H54 (cell line): ENCODE measurements at places on chromosomes 1 and 21.

- no peak for DNase-seq
These were observed 39.9 kb downstream of the SERBP1 start for GRCh38 chr1:67390041-67390887.

DNA sequence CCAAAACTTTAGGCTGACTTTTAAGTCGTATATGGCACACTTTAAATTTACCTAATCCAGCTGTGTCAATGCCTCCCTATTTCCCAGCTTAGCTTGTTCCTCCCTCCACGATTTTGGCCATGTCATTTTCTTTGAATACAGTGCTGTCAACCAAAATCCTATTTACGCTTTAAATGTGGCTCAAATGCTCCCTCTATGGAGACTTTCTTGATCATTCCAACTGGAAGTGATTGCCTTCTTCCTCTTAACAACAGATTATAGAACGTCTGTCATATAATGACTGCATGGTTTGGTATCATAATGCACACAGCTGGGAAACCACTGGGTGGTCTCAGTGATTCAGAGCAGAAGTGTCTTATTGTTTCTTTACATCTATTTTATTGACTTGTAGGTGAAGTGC is 18.9 kb upstream of the BATF3 start:
- no peak for DNase-seq

- no peak for DNase-seq
These were observed 158.5 kb upstream of the FGGY start for GRCh38 chr1:59138402-59138801.

DNA sequence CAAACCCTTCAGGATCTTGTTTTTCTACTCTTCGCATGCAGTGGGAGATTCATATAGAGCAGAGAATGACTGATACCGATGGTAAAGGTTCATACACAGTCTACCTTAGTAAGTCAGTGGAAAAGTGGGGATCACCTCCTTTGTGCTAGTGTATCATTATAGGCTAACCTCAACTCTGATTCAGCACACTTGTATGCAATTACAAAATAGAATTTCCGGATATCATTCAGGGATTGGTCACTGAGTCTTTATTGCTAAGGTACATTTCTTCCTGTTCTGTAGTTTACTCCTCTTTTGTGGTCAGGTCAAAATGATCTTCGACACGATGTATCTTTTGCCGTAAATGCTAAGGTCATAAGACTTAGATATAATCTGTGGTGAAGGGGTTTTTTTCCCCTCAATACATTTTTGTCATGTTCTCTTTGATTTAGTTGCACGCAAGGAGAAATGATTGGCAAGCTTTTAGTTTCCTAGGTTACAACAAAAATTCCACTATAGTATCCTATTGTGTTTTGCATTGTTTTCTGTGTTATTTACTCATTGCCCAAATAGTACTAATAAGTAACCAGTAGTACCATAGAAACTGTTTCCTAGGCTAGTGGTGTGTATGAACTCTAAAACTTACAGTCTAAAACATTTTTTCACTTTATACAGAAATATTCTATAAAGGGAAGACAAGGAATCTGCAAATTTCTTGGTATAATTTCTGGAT is 35.7 kb upstream of the PLA2G4A start:
- peak; percentile 9 for DNase-seq

GRCh38 chr1:157838966-157839365 is 2.6 kb downstream of the CD5L start:
- DNase-seq = no peak

- no peak for DNase-seq
These were observed 582.0 kb upstream of the TMPRSS15 start for GRCh38 chr21:18985584-18985983.

GRCh38 chr1:229271448-229272159 is 693 bp downstream of the RAB4A start:
- DNase-seq = no peak

- no peak for DNase-seq
These were observed 1134.7 kb upstream of the ADGRL2 start for GRCh38 chr1:80666073-80666472.

- no peak for DNase-seq
These were observed 228.1 kb downstream of the OMA1 start for GRCh38 chr1:58318157-58319005.

GRCh38 chr1:76013206-76013581 is 61.4 kb upstream of the ST6GALNAC3 start:
- no peak for DNase-seq

DNA sequence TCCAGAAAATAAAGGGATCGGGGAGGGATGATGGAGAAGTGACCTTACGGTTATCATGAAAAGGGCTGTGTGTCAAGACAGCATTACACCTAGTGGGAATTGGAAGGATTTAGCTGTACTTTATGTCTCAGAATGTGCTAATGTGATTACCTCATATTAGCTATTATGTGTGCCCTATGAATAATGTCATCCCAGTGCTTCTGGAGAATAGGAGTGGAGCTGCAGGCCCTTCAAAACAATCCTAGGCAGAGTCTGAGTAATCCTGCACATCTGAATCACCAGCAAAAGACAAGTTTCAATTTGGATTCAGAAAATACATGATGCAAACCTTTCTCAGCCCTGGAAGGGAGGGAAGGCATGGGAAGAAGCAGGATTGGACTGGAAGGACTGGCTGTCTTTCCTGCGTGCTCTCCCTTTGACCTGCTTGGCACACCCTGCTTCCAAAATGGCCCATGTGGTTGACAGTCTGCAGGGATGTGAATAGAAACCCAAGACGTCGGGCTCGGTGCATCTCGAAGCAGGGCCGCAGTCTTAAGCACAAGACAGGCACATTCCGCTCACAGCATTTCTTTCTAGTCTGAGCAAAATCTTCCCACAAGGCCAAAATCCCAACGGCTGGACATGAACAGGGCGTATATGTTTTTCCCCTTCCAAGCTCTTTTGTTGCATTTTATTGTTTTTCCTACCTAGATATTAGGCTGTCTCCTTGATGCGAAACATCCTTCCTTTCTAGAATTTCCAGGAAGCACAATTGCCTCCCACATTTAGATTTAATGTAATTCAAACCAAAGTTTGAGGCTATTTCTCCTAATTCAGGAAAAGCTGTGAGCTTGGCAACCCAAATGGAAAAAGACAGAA is 54.3 kb upstream of the TARBP1 start:
- peak; percentile 53 for DNase-seq

GRCh38 chr1:179327196-179327595 is 33.6 kb downstream of the SOAT1 start:
- DNase-seq = no peak

- no peak for DNase-seq
These were observed 1269.6 kb upstream of the ADGRL2 start for GRCh38 chr1:80531182-80531581.

GRCh38 chr1:15749399-15750291 is 7.3 kb downstream of the TMEM82 start:
- DNase-seq = no peak

- no peak for DNase-seq
These were observed 194.1 kb upstream of the RUNX1 start for GRCh38 chr21:35243171-35243570.

DNA sequence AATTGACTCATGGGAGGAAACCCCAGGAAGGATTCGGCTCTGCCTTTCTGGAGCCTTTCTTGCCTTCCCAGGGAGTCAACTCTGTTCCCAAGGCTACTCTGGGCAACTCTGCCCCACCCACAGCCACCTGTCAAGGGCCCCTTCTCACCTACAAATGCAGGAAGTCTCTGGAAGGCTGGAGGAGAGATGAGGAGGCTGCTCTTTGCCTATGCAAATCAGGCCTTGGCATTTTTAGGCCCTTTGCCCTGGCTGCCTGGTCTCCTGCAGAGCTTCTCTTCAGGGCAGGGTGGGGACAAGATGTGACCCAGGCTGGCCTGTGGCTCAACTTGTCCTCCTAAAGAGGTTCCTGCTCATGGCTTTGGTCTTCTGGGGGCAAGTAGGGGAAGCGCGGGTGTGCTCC is 5.4 kb downstream of the SLC6A9 start:
- no peak for DNase-seq

DNA sequence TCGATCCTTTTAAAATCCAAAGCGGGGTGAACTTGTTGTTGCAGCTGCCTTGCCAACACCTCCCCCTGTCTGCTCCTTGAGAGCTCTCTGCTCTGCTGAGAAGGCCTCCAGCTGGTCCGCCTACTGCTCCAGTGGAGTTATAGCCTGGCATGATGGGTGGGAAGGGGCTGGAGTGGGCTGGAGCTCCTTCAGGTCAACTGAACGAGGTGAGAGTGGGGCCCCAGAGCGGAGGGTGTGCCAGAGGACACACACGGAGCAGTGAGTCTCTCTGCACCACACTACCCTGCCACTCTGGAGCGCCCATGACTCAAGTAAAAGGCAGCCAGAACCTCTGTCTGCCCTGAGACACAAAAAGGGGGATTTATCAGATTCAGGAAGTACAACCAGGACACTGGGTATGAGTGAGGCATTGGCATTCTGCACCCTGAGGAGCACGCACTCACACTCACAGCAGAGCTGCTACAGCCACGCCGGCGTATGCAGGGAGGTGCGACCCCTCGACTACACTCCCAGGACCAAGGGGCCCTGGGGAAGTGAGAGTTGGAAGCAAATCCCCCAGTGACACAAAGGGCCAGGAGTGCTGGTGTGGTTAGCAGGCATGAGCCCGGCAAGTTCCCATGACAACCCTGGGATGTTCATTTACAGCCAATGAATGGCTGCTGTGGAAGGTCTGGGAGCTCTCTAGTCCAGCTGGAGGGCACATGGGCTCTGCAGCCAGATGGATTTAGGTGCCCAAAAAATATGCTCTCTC is 28.0 kb upstream of the EVA1B start:
- peak; percentile 75 for DNase-seq

DNA sequence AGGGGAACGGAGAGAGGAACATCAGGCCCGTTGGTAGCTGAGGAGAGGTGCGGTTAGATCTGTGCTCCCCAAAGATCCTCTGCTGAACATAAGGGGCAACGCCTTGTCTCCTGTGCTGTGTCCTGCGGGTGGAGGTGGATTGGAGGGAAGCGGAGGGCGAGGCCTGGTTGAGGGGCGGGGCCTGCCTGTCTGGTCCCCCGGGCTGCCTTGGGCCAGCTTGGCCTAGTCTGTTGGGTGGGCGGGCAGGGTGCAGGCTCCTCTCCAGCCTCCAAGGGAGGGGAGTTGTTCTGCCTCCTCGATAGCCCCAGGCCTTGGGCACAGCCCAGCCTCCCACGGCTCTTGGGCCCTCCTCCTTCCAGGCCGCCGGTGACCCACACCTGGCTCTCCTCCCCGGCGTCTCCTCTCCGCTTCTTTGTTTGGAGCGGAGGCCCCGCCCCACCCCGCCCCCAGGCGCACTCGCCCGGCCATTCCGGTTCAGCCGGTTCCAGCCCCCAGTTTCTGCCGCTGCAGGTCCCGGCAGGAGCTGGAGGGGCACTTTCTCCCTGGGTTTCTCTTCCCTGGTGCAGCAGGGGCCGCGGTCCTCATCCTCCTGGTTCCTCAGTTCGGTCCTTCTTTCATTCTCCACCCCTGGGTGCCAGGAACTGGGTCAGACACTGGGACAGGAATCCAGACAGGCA is 19.4 kb downstream of the PTPRF start:
- no peak for DNase-seq
